ENCODE measurements at places on chromosomes 16 and 17.
A peak's percentile ranks its signal among the peaks of the same experiment; 100 is the strongest.

DNA sequence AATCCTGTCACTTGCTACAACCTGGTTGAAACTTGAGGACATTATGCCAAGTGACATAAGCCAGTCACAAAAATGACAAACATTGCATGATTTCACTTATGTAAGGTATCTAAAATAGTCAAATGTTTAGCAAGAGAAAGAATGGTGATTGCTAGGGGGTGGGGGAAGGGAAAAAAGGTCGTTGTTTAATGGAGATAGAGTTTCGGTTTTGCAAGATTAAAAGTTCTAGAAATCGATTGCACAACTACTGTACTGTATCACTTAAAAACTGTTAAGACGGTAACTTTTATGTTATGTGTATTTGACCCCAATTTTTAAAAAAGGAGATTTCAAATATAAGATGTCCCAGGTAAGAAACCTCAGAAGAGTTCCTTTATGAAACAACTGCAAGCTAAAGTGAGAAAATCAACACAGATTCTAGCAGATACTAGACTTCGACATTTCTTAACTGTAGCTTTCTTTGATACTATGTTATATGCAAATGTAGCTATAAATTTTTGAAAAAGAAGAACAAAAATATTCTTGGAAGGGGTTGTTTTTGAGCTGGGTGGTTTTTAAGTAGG, 5.9 kb downstream of the MEOX1 start:
- DNase-seq, result no peak

- no peak for DNase-seq
Measured at GRCh38 chr17:80395402-80396151, 19.4 kb upstream of the ENDOV start.

DNA sequence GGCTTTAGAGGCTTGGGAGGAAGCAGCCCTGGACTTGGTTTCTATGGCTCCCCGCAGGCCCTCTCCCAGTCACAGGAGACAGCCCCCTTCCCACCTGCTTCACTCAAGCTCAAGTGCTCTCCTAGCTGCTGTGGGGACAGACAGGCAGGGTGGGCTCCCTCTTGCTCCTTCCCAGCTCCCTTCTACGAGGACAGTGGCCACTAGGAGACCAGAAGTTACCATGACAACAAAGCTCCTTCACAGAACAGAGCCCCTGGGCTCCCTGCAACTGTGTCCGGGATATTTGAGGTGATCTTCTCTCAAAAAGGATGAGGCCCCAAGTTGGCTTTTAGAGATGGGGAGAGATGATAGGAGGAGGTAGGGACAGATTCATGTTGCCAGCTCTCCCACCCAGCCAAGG, 116.3 kb downstream of the AMFR start:
- DNase-seq, result no peak

DNA sequence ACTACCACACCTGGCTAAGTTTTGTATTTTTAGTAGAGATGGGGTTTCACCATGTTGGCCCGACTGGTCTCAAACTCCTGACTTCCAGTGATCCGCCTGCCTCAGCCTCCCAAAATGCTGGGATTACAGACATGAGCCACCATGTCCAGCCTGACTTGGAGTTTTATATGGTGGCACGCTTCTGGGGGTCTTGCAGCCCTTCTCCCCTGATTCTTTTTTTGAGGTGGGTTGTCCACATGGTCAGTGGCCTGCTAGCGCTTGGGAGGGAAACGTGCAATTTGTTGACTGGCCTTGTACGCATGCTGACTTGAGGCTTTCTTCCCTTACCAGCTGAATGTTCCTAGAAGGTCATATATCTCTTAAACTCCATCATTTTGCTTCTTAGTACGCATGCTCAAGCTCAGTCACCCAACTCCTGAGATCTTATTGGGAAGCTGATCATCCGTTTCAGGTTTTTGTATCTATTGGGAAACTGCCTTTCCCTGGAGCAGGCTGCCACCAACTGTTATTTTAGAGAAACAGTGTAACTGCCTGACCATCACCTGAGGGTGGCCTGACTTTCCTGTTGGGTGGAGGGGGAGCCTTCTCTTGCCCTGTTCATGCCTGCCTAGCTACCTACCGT, 13.7 kb upstream of the LDHD start:
- DNase-seq, result no peak

DNA sequence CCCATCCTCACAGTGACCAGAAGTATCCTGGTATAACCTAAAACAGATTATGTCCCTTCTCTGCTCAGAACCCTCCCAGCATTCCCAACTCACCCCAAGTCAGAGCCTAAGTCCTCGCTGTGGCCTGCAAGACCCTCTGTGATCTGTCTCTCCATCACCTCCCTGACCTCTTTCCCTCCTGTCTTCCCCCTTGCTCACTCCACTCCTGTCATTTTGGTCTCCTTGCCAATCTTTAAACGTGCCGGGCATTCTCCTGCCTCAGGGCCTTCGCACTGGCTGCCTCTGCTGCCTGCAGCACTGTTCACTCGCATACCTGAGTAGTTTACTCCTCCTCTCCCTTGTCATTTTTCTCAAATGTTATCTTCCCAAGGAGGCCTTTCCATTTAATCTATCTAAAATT, 97.7 kb downstream of the GSG1L start:
- DNase-seq, result no peak

DNA sequence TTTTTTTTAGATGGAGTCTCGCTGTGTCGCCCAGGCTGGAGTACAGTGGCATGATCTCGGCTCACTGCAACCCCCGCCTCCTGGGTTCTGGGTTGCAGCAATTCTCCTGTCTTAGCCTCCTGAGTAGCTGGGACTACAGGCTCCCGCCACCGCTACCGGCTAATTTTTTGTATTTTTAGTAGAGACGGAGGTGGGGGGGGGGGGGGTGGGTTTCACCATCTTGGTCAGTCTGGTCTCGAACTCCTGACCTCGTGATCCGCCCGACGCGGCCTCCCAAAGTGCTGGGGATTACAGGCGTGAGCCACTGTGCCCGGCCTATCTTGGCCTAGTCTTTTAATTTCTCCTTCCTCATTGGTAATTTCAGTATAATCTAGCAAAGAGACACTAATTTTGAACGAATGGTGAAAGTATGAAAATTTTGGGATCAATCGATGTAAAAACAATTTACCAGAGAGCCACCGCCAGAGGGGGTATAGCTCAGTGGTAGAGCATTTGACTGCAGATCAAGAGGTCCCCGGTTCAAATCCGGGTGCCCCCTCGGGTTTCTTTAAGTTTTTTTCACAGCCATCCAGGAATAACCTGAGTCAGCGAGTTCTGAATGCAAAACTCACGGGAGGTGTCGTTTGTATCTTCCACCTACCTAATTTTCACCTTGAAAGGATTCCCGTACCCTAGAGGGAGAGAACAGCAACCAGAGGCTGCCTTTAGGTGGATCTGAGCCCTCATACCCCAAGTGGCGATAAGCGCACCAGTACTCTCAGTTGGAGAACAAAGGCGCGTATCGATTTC, 2.5 kb upstream of the LASP1 start:
- peak; percentile 75 for DNase-seq

GRCh38 chr16:1771864-1772361, 570 bp upstream of the NME3 start:
- DNase-seq, result no peak

DNA sequence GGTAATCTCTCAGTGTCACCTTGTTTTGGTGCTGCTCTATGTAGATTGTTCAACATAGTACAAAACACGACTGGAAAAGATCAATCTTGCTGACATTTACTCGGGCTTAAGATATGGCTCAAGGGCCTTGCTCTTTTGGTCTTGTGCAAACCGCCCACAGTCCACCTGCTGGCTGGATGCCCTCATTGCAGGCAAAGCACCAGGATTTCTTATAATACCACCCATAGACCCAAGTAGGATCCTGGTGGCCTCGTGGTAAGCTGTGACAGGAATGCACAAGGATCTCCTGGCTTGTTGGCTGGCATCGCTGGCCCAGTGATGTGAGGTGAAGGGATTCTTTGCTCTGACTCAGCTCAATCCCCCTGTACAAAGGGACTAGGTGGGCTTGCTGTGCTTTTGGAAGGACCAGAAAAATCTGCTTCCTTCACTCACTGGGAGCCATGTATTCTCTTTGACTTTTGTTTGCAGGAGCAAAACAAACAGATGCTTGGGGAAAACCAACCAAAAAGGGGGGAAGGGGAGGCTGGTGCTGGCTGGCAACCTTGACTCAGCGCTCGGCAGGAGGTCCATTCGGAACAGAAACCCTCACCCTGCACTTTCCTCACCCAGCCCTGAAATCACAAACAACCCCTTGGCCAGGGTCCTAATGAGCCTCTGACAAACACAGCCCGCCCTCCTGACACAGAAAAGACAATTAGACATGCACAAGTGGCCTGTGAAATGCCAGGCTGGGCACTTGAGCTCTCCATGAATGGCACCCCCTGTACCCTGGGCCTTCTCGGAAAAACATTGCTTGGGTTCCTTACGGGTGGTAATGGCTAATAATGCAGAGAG, 36.6 kb upstream of the MED9 start:
- peak; percentile 95 for DNase-seq

DNA sequence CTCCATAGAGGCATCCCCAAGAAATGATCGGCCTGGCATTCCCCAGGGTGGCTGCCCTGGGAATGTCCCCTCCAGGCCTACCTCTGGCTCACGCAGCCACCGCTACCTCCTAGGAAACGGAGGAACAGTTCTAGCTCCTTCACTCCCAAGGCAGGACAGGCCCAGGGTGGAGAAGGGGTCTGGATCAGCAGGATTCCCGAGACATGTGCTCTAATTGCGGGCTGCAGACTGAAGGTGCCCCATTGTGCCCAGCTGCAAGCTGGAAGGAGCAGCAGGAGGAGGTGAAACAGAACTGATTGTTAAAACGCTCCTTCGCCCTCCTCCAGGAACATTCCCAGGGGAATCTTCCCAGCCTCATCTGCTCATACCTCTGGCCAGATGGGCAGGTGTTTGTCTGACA, 40.8 kb downstream of the SCNN1G start:
- DNase-seq, result no peak

DNA sequence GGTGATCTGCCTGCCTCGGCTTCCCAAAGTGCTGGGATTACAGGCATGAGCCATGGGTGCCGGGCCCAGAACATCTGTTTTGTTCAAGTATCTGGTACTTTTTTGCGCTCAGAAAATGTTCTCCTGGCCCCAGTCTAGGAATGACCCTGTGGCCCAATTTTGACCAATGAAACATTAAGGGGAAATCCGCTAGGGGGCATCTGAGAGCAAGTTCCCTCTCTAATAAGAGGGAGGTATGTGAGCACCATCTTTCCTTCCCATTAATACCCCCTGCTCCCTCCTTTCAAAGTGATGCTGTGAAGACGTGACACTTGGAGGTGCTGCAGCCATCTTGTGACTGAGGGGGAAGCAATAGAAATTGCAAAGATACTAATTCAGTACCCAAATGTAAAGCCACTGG, 16.5 kb upstream of the CLEC3A start:
- DNase-seq, result no peak

DNA sequence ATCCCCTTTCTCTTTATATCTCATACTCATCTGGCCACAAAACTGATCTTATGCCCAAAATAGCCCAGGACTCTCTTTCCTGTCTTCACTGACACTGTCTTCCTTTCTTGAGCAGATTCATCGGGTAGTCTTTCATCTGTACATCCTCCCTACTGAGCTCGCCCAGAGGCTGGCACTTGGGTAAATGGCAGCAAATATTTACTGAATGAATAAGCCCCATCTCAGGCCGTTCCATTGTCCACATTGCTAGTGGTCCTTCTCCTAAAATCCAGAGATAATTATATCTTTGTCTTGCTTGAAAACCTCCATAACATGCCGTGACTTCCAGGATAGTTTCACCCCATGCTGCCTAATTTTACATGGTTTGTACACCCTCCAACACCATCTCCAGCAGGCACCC, 158.1 kb upstream of the SDK2 start:
- no peak for DNase-seq

DNA sequence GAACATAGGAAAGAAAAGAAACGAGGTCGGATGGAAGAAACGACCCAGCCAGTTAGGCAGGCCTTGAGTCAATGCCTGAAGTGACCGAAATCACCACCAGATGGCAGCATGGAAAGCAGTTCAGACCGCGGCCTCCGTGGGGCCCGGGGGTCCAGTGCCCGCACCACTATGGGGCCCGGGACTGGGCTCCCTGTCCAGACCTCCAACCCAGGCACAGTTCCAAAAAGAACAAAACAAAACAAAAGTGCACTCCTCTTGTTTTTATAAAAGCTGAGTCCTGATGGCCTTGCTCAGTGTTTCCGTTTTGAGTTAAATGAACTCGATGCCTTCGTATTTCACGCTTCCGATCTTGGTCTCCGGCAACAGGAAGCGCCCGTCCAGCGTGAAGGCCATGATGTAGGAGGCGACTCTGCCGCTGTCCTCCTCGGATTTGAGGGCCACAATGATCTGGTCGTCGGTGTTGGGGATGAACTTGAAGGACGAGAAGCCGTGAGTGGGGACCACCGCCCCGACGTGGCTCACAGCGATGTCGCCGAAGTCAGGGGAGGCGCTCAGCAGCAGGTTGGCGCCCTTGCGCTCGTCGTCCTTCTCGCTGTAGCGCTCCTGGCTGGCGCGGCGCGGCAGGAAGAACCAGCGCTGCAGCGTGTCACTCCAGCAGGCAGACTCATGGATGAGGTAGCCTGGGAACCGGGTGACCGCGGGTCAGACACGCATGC, 13.7 kb upstream of the LGALS3BP start:
- peak; percentile 17 for DNase-seq

DNA sequence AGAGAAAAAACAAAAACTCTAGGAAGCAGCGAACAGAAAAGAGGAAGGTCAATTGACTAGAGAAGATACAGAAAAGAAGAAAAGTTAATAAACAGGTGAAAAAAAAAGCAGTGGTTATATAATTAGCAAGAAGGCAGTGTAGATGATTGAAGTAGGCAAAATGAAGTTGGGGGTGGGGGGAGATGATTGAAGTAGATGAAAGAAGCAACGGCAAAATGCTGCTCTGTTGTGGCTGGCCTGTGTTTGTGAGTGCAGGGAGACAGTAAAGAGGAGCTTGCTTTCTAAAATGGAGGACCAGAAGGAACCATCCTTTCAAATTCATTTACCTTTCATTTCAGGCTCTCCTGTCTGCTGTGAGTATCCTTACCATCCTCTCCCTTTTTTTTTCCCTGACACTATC, 3.6 kb downstream of the EVI2B start:
- no peak for DNase-seq

DNA sequence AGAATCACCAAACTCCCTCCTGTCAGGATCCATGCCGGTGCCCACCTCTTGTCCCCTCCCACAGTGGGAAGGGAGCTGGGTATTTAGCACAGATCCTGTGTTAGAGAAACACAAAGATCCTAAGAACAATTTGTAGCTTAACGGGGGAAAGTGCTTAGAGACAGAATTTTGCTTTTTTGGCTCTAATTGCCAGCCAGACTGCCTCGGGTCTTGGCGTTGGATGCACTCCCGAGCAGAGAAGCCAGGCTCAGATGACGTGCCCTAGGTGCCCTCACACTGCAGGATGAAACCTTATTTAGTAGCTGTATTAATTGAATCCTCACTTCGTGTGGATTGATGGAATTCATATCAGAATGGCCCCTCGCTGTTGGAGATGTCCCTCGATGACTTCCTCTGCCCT, 22.5 kb upstream of the MAF start:
- DNase-seq, result no peak

GRCh38 chr16:54431997-54432896, 145.7 kb upstream of the IRX3 start:
- no peak for DNase-seq

- DNase-seq, result no peak
Measured at GRCh38 chr17:51741458-51741857, 417.1 kb downstream of the CA10 start.

All from SHP77 treated with DMSO at 0.1 percent for 48 hours (cell line).